ENCODE measurements at places on chromosomes 1 and 21.
A peak's percentile ranks its signal among the peaks of the same experiment; 100 is the strongest.

GRCh38 chr21:14058566-14058965 lies 152.2 kb downstream of the LIPI start:
- no peak for DNase-seq

GRCh38 chr1:15352128-15352957 lies 57.3 kb upstream of the EFHD2 start:
- peak; percentile 91 for DNase-seq

DNA sequence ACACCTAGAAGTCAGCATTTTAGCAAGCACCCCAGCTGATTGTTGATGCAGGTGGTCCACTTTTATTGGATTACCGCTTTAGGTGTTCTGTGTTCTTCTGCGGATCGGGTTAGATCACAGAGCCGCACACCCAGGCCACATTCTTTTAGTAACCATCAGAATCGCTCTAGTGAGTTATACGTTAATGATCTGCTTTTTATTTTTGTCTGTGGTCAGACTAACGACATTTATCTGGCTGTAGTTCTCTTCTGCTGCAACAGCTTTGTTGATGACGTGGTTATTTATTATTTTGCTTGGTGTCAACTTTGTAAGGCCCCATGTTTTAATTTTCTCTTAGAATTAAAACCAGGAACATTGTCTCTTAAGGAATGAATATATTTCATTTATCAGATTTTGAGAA lies 18.2 kb downstream of the SCCPDH start:
- no peak for DNase-seq

DNA sequence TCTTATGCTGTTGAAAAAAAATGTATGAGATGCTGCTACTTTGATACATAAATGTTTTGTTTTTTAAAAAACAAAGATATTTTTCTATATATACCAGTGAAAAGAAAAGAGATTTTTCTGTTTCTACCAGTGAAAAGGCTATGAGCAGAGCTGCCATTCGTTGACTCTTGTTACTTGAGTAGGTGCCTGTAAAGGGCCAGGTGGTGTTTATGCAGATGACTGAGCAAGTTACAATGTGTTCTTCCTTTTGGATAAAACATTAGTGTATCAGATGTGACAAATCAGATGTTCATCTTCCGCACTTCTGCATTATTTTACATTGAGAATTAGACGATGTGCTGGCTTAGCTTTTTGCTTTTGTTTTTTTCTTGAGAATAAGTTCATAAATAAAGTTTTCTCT lies 45.4 kb downstream of the BARHL2 start:
- no peak for DNase-seq

- DNase-seq: no peak
Measured at GRCh38 chr1:43008115-43009060, 49.7 kb upstream of the SLC2A1 start.

- DNase-seq: no peak
Measured at GRCh38 chr1:69569175-69569541, 1.4 kb downstream of the LRRC7 start.

DNA sequence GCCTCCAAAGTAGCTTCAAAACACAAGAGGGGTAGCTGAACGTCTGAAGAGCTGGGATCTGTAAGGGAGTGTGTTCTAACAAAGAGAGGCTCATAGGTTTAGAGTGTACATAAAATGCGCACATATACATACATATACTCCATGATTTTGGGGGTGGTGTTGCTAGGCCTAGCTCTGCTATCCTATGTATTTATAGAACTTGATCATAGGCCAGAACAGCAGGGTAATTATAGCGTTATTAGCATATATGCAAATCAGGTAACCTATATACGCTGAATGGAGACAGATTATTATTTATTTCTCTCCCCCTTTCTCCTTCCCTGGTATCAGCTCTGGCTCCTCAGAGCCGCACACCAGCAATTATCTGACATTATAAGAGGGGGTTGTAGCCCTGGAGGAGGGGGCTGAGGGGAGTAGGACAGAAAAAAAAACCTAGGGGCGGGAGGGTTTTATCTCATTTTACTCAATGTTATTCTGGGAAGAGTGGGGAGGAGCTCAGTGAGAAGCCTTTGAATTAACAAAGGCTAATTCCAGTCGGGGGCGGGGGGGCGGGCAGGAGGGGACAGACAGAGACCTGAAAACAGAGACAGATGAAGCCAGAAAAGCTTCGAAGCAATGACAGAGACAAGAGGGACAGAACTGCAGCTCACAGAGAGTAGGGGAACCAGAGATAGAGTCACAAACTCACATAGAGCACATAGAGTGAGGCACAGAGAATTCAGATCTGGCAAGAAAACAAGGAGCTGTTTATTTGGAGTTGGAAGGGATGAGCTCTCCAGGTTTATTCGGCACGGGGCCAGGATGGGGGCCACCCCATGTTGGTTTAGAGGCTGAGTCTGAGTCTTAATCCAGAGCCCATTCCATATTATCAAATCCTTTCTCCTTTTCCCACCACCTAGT lies 63.0 kb downstream of the RHBG start:
- DNase-seq: no peak

- no peak for DNase-seq
Measured at GRCh38 chr1:236686815-236687160, 489 bp downstream of the ACTN2 start.

GRCh38 chr1:192977089-192977706 lies 82.0 kb downstream of the UCHL5 start:
- no peak for DNase-seq

DNA sequence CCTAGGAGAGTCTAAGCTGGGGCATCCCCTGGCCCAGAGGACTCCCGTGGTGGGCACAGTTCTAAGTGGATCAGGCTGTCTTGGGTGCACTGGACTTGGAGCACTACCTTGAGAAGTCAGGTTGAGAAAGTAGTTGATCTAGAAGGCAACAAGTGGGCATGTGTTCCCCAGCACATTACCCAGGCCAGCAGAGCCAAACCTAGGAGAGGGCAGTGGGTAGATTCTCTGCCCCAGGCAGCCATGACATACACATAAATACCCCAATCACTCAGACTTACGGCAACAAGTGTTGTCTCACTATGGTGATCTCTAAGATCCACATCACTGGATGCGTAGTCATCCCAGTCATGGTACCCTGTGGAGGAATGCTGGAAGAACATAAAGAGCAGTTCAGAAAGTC lies 1.6 kb upstream of the PMF1 start:
- no peak for DNase-seq

All from NCI-H2029 (cell line).